ENCODE measurements at places on chromosomes 6 and 20.

DNA sequence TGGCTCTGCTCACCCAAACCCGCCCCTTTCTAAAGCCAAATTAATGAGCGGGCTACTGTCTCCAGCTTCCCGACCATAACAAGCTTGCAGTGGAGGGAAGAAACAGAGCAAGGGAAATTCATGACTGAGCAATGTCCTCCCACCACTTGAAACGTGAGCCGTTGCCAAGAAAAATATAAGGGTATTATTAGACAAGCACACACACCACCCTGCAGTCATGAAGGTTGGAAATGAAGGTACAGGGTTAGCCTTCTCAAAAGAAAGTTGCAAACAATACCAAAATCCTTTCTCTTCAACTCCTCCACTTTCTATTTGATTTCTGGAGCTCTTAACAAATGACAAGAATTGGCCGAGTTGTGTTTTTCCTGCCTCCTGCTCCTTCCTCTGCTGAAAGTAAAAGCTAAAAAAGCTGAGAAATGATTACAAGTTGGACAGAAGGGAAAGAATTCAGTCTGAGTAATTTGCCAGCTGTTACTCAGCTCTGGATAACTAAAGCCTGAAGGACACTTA lies 151.1 kb upstream of the B3GAT2 start:
- no peak for DNase-seq

DNA sequence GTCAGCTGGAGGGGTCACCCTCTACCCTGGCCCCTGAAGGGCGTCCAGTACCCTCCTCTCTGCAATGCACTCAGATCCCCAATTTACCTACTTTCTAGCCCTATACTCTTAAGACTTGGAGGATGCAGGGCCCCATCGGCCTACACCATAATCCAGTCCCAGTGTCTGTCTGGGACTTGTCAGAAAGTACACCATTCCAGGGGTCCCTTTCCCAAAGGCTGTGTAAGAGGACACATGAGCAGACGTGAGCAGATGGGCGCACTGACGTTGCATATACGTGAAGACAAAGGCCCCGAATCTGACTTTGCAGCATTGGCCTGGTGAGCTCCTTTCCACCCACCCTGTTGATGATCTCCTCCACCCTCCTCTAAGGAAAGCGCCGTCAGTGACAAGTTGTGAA lies 20.9 kb upstream of the SMOC2 start:
- no peak for DNase-seq

DNA sequence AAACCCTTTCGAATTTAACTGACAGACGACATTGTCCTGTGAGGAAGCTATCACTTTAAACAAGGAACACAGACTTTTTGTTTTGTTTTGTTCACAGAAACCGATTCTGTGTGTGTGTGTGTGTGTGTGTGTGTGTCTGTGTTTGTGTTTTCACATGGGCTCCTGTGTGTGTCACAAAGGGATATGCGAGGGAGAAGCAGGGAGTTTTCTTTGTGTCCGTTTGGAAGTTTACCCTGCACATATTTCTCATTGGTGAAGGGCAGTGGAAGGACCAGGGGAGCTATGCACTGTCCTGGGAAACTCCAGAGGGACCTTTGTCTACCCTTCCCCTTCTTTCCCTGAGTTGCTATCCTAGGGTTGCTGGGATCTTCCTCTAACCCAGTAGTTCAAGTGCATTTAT lies 17.7 kb downstream of the POM121L2 start:
- DNase-seq = no peak

GRCh38 chr6:121160276-121160675 lies 174.0 kb downstream of the TBC1D32 start:
- no peak for DNase-seq
